Activated CD4-positive, alpha-beta T cell treated with anti-CD3 and anti-CD28 coated beads for 48 hours (primary cell): ENCODE measurements at places on chromosomes 6 and 20.

GRCh38 chr20:19779634-19780033 lies 21.6 kb downstream of the RIN2 start:
- DNase-seq = no peak

DNA sequence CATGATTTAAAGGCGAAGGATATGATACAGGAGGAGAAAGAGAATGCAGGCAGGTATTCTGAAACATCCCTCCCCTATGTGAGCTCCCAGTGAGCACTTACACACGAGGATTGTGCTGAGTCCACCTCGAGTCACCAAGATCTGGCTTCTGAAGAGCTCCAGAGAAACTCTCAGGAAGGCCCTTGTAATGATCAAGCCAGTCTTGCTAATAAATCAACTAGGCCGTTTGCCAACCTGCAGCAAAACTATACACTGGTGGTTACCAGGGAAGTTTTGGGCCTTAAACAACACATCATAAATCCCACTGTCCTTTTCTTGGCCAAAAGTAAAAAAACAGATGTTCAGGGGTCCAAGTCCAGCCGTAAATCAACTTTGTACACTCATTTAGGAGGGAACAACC lies 79.2 kb downstream of the STXBP5 start:
- no peak for DNase-seq

DNA sequence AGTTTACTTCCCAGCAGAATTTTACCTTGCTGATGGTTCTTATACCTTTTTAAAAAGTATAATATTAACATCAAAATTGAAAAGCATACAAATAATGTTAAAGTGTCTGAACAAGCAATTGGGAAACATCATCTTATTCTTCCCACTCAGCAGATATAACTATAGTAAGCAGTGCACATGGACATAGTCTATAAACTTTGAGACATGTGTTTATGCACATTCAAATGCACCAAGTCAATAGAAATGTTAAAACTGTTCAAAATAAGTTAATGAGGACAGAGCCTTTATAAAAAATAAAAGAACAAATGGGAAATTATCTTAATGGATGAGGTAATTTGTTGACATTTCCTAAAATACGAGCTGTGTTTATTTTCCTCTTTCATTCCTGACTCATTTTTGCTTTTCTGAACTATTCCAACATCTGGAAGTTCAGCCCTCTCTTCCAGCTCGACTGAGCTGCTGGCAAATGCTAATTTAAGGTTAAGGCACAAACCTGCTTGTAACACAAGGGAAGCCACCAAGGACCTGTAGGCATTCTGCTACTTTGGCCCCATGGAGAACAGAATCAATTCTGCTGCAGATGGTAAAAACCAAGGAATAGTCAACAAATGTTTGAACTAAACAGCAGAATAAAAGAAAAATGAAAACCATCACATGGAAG lies 110.3 kb upstream of the MAP3K4 start:
- DNase-seq = no peak

DNA sequence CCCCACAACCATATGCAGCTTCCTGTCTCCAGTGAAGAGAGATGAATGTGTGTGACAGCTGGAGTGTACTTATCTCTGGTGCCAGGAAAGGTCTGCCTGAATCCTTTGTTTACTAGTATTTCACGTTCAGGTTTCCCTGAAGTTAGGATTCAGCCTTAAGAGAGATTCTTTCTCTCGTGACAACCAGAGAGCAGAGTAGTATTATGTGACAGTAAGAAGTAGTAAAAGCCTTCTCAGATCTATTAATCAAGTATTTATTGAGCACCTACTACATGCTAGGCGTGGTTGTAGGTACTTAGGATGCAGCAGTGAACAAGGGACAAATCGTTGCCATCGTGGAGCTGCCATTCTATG lies 949 bp downstream of the KIFC1 start:
- no peak for DNase-seq

DNA sequence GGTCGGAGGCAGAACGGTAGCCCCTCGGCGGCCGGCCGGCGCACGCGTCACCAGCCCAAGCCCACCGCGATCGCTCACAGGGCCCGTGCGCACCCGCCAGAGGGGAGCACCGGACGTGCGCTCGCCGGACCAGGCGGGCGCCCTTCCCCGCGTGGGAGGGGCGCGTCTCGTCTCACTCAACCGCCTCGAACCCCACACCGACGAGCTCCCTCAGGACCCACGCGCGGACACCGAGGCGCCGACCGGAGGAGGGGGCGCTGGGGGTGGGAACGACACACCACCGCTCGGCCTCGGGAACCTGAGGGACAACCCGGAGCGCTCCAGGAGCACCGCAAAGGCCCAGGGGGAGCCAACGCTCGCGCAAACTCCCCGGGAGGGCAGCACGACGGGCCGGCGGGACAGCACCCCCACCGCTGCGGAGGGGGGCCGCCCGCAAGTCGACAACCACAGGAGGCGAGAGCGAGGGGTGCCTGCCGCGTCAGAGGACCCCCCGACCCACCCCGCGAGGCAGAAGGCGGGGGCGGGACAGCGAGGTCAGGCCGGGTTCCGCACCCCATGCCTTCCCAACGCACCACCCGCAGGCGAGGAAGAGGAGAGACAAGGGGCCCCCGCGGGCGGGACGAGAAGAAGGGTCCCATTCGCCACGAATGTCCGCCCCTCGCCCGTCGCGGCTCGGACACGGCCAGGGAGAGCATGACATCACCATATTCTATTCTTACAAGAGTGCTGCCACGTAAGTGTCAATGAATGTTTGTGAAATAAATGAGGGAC lies 512.7 kb upstream of the ZNF337 start:
- peak; percentile 7 for DNase-seq

- no peak for DNase-seq
Observed at GRCh38 chr6:42171813-42172581, 1.2 kb upstream of the GUCA1A start.

GRCh38 chr20:57746832-57747404 lies 37.1 kb upstream of the PMEPA1 start:
- no peak for DNase-seq

DNA sequence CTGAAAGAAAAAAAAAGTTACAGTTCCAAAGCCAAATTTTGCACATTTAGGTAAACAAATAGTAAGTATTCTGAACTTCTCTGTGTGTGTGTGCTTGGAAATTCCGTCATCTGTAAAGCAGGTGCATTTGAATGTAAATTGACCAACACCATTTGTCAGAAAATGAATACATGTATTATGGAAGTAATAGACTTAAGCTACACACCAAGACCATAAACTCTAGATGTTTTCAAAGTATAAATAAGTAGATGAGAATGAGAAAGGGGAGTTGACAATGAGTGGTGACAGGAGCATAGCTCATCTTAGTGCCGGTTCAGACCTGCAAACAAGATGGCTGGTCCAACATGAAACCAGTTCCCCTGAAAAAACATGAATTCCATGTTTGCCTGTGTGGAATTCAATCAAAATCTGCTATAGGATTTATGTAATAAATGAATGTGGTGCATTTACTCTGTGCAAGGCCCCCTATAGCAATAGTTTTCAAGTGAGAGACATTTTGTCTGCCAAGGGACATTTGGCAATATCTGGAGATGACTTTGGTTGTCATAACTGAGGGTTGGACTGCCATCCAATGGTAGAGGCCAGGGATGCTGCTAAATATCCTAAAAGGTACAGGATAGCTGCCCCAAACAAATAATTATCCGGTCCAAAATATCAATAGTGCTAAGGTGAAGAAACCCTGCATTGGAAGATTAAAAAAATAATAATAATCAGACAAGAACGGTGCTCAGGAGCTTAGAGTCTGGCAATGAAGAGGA lies 11.0 kb upstream of the FILIP1 start:
- DNase-seq = no peak

DNA sequence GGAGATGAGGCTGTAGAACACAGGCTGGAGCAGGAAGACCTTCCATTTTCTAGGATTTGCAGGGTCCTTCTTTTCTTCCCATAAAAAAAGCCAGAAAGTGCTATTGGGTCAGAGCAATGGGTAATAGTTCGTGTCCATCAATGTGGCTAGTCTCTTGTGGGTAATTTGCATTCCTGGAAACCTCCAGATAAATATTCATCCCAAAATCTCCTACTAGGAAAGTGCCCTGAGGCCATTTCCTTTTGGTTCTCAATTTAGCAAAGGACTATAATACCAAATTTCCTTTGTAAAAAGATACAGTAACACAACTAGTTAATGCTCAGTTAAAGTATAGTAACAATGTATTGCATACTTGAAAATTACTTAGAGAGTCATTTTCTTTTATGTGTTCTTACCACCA lies 138.1 kb upstream of the TAB2 start:
- no peak for DNase-seq

DNA sequence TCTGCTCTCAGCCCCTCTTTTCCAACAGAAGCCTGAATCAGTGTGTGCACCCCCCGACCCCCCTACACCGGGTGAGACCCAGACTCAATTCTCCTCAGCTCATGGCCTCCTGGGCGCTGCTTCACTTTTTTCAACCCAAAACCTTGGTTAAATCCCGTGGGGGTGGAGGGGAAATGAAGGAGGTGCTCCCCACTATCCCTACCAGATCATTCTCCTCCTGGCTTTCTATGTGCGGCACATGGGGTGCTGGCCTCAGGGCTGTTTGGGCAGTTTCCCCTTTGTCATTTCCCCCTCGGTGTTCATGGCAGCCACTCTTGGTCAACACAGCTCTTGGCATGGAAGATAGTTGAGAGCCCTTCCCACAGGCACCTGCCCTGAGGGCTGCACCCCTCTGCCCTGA lies 4.6 kb downstream of the CST4 start:
- DNase-seq = no peak

GRCh38 chr6:76533661-76534060 lies 461.2 kb upstream of the IMPG1 start:
- DNase-seq = no peak

- no peak for DNase-seq
Observed at GRCh38 chr6:82534876-82535275, 171.3 kb downstream of the TPBG start.

- no peak for DNase-seq
Observed at GRCh38 chr6:53297004-53297403, 51.7 kb downstream of the ELOVL5 start.

DNA sequence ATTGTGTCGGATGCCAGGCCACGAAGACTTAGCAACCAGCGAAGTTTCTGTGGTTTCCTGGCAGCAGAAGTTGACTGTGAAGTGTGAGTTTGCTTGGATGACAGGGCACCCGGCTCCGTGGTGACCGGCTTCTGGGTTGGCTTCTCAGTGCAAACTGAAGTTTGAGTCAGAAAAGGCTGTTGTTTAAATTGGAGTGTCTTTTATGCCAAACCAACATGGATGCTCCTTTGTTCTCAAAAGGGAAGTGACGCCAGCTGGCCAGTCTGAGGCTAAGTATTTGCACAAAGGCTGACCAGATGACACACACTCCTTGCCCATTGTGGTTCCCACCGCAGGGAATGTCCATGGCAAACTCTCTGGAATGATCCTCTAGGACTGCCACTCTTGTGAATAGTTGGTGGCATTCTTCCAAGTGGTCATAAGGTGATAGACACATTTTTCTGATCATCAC lies 164.8 kb upstream of the QKI start:
- DNase-seq = peak; percentile 14

DNA sequence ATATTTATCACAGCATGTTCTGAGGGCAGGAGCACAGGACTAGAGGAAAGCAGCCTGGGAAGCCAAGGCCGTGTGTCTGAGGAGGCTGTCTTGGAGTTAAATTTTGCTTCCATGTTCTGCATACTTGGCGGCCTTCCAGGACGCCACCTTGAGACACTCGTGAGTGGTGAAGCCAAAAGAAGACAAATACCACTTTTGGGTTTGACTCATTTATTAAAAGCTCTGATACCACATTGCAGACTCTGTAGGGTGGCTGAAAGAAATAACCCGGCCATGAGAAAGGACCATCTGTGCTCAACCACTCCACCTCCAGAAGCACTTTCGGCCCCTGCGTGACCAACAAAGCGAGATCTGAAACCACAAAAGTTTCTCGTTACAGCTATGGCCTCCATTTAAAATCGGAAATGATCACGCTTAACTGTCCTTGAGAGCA lies 120.0 kb downstream of the TMEM242 start:
- no peak for DNase-seq

GRCh38 chr6:31687321-31687720 lies 6.5 kb upstream of the LY6G5C start:
- no peak for DNase-seq

GRCh38 chr6:24006254-24006653 lies 119.8 kb upstream of the NRSN1 start:
- no peak for DNase-seq

DNA sequence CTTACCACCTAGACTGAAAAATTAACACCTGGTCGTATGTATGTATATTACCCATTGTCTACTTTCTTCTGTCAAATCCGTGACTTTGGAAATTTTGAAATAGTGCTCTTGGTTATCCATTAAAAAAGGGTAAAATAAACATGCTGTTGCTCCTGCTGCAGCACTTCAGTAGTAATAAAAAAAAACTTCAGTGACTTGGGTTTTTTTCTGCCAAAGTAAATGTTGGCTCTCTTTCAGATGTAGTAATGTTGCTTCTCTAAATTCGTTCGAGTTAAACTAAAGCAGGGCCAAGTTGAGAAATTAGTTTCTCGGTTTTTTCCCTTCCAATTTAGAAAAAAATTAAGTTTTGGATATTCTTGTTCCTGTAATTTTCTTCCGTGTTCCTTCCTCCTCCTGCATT lies 34.2 kb downstream of the JARID2 start:
- no peak for DNase-seq

DNA sequence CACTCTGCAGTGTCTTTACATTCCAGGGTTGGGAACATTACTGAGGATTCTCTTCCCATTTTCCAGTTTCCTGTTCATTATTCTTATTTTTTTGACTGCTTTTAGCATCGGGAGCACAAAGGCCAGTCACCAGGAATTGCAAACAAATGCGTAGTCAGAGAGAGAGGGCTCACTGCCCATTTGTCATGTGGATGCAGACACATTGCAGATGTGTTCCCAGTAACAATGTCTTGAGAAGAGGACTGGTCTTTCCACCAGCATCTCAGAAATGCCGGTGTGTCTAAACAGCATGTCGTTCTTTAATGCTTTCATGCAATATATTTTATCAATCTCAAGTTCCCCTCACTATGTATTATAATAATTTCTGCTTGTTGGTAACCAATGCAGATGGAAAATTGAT lies 952 bp upstream of the TAAR6 start:
- no peak for DNase-seq

GRCh38 chr20:58981628-58982364 lies 740 bp downstream of the NELFCD start:
- peak; percentile 26 for DNase-seq

DNA sequence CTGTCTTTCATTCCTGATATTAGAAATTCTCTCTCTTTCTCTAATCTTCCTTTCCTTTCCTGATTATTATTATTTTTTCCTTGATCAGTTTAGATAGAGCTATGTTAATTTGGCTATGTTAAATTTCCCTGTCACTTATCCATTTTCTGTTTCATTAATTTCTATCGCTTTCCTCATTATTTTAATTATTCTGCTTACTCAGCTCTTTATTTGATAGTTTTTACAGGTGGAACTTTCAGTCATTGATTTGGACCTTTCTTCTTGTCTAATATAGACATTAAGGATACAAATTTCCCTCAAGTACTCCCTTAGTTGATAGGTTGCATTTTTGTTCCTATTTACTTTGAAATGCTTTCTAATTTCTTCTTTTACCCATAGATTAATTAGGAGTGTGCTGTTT lies 442.3 kb downstream of the CDH26 start:
- DNase-seq = no peak

GRCh38 chr6:170443151-170443662 lies 109.9 kb downstream of the PSMB1 start:
- DNase-seq = no peak

GRCh38 chr20:9595763-9596162 lies 81.4 kb downstream of the LAMP5 start:
- DNase-seq = no peak
